ENCODE measurements at places on chromosomes 16 and 17.

GRCh38 chr16:75345711-75346110 lies 87.6 kb downstream of the CFDP1 start:
- DNase-seq, result no peak

DNA sequence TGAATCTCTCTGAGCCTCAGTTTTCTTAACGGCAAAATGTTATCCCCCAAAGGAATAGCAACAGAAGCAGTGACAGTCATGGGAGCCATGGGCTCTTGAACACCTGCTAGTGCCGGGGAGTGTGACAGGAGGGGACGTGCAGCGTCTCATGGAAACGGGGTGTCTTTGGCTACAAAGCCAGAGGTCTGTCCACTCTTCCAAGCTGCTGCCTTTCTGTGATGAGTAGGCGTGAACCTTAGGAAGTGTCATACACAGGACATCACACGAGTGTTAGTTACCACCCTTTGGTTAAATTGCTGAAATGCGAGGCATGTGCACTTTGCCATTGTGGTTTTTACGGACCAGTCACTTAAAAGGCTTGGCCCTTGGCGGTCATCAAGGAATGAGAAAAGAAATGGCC lies 93.4 kb downstream of the IRF8 start:
- no peak for DNase-seq

GRCh38 chr17:8150194-8151119 lies 1.7 kb downstream of the PER1 start:
- no peak for DNase-seq

DNA sequence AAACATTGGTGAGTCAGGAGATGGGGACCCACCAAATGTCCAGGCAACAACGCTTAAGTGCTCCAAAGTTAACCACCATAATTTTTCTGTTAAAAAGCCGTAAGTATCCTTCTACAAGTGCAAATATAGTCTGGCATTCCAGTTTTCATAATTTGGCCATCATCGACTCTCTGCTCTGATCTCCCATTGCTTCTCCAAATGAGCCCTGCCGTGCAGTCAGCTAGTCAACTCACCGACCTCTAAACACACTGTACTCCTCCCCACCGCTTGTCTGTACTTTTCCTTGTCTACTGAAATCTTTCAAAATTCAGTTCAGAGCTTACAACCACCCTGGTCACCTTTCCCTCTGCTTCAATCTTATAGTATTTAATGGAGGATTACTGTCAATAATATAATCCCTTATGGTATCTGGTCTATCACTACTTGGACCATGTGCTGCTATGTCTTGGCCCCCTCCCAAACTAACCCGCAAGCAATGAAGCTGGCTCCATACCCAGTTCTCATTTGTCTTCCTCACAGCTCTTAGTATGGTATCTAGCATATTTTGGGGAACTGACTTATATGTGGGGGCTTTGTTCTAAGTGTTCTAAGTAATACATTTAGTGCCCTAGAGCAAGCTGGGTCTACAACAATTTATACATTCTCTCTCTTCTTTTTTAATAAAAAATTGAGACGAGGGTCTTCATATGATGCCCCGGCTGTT lies 52.7 kb upstream of the SLC25A19 start:
- DNase-seq, result no peak

DNA sequence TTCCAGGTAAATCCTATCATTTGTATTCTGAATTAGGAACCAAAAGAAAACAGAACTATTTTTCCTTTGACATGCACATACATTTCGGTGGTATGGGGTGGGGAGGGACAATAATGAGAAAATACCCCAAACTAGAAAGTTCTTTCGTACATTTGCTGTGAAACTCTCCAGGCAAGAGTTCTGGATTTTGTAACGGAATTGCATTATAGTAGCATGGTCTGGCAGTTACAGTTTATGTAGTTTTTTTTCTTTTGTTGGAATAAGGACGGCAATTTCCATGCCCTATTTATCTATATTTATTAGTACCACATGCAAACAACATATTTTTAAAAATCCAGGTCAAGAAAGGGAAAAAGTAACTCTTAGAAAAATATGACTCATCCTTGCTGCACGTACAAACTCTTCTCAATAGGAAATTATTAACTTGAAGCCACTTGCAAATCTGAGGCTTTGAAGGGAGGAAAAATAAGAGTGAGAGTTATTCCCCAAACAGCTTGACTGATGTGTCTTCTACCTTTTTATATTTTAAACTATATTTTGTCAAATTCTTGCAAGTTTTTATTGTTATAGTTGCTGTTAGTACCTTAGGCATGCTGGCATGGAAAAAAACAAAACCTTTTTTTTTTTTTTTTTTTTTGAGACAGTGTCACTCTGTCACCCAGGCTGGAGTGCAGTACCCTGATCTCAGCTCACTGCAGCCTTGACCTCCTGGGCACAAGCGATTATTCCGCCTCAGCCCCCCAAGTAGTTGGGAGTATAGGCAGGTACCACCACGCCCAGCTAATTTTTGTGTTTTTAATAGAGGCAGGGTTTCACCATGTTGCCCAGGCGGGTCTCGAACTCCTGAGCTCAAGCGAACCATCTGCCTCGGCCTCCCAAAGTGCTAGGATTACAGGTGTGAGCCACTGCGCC lies 69.3 kb downstream of the WWP2 start:
- DNase-seq, result no peak

DNA sequence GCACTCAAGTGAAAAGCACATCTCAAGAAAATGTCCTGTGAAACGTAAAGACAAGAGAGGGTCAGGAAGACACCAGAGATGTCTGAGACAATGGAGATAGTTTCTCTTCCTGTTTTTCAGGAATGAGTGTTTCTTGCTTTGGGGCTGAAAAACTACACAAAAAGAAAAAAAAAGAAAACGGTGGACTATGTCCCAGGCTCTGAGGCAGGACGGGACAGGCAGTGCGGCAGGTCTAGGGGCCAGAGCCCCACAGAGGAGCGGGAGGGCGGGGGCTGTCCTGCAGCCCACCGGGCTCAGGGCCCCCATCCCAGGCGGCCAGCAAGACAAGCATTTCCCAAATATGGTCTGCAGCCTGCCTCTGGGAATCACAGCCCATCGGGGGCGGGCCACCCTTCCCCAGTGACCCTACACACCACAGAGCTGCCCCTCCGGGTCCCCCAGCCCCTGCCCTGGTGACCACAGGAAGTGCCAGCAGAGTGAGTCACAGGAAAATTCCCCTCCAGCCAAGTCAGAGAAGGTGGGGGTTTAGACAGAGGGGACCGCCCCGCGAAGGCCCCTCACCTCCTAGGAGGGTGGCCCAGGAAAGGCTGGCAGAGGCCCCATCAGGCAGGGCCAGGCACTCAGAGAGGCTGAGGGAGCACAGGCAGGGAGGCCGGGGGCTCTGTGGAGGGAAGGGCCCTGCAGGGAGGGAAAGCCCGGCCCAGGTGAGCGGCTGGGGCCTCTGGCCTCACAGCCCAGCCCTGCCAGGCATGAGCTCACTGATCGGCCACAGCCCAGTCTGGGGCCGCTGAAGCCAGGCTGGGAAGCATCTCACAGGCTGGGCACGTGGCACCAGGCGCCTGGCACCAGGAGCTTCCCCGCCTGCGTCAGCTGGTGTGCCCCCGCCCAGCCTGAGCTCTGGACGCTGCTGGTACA lies 6.3 kb downstream of the BCAR1 start:
- no peak for DNase-seq

DNA sequence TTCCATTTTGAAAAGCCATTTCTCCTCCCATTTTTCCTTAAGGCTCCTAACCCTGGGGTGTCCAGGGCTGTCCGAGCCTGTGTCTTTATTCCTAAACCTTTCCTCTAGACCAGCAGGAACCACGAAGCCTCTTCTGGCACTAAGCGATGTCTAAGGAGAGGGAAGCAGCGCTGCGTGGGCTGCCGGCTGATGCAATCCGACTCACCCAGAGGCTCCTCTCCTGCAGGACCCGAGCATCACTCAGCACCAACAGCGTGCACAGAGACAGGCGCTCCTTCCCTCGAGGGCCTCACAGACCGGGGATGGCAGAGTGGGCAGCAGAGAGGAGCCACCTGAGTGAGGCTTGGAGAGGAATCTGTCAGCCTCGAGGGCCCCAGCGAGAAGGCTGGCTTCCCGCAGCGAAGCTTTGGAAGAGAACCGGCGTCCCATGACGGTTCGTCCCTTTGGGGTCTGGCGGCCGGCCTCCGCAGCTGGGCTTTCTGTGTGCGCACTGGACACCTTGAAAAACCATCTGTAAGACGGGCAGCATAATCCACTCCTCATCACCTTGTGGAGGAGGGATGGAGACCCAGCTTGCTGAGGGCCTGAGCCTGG lies 174.3 kb downstream of the FOXL1 start:
- no peak for DNase-seq

- no peak for DNase-seq
Observed at GRCh38 chr17:39143552-39144093, 7.8 kb downstream of the PLXDC1 start.

- DNase-seq, result no peak
Observed at GRCh38 chr16:4217204-4218131, 24.4 kb downstream of the SRL start.

GRCh38 chr17:1532836-1533602 lies 16.6 kb upstream of the INPP5K start:
- no peak for DNase-seq

DNA sequence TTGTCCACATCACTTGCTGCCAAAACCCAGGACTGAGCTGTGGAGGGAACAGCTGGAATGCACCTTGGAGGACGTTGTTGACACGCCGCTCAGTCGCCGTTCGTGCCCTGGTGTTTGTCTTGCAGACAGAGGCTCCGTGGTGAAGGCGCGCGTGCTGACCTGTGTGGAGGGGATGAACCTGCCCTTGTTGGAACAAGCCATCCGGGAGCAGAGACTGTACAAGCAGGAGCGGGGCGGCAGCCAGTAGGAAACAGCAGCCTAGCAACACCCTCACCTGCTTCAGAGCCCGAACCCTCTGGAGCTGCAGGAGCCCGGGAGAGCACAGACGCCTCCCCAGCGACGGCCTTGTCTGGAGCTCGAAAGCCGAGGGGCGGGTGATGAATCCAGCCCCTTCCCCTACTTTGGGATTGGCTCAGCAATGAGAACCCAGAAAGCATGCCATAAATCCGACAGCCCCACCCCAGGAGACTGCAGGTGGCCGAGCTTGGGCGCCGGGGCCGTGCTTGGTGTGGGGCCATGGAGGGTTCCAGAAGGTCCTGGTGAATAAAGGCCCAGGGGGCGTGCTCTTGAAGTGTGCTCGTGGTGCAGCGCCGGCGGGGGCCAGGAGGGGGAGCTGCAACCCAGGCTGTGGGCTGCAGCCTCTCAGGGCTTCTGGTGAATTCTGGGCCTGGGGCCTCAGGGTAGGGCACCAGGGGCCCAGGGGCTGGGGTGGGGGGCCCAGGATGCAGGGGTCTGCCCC lies 470 bp upstream of the CDK3 start:
- DNase-seq, result no peak

DNA sequence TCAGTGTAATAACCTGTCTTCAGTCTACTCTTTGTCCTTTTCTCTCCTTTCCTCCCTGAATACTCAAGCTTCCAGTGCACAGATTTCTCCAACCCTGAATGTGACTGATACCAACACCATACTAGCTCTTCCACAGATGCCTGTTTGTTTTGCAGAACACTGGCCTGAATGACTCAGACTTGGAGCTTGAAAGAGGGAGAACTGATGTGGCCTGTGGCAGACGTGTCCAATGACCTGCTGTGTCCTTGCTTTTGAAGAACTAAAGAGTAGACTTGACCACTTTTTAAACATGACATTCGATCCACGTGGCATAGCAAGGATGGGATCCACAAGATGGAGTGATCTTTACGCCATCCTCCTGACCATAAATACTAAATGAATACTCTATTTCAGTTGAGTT lies 361.0 kb downstream of the WWOX start:
- DNase-seq, result no peak

DNA sequence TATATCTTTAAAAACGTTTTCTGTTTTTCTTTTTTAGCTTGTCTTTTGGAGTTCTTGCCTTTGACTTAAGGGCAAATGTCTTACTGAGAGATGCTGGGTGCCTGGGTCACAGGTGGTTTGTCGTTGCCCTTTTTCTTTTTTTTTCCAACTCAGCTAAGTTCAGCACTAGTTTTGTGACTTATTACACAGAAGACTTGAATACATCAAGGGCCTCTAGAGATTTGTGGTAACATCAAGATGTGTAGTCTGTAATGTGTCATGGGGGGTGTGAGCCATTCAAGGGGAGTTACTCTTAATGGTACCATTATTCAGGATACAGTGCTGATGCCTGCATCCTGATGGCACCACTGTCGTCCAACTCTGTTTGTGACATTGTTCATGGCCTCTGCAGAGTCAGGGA lies 95.1 kb downstream of the PRKCA start:
- no peak for DNase-seq

GRCh38 chr17:32954477-32954876 lies 26.5 kb downstream of the TMEM98 start:
- DNase-seq, result no peak

DNA sequence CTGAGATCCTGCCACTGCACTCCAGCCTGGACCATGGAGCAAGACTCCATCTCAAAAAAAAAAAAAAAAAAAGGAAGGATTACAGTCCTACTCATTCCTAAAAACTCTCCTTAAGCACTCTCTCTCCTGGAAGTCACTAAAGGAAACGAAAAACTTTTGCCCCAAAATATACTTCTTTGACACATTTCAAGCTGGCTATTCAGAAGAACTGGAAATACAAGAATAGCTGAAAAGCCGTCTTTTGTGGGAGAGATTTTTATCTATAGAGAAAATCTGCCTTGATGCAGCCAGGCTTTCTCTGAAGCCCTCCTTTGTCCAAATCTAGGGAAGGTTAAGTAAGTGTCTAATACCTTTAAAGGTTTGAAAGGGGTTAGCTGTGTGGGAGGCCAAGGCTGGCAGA lies 16.9 kb upstream of the MARVELD3 start:
- no peak for DNase-seq

- DNase-seq, result no peak
Observed at GRCh38 chr17:9862949-9863348, 37.2 kb downstream of the GLP2R start.

DNA sequence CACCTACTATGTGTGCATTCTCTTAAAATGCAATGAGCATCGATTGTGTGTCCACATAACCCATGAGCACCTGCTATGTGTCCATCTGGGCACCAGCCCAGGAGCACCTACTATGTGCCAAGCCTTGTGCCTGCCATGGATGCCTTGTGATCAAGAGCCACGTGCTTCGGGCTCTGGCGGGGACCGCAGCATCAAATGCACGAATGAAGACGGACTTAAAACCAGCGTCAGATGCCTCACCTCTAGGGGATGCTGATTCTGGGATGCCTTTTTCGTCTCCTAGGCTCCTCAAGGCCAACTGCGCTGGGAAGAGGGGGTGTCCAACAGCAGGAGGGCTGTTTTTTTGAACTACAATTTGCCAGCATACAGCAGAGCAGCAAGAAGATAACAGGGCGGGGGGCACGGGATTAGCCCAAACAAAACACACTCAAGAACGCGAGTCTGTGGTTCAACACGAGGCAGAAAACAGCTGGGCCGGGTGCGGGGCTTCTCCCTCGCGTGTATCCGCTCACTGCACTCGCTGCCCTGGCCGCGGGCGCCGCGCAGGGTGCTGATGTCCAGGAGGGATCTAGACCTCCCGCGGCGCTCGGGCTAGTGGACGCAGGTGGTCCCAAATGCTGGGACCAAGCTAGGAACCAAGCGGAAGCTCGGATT lies 1.2 kb upstream of the GLIS2 start:
- DNase-seq, result no peak

GRCh38 chr16:88526008-88526905 lies 43.9 kb upstream of the ZC3H18 start:
- no peak for DNase-seq

GRCh38 chr16:50996166-50996829 lies 154.8 kb downstream of the SALL1 start:
- no peak for DNase-seq
